ENCODE measurements at places on chromosomes 1 and 21. TPM values are rescaled to one million over a fixed set of nuclear protein-coding genes. Genes with fewer than 3 reads are reported as not detected.

Gene GPR37L1
- 0.25 TPM for total RNA-seq

Gene ACAP3
- 20.2 TPM for total RNA-seq

Gene PADI2
- 10.0 TPM for total RNA-seq

Gene WNT3A
- not detected for total RNA-seq

Gene CDCA8
- total RNA-seq, result 0.46 TPM

Gene TMEM269
- 0.18 TPM for total RNA-seq

Gene AJAP1
- 2.3 TPM for total RNA-seq

DNA sequence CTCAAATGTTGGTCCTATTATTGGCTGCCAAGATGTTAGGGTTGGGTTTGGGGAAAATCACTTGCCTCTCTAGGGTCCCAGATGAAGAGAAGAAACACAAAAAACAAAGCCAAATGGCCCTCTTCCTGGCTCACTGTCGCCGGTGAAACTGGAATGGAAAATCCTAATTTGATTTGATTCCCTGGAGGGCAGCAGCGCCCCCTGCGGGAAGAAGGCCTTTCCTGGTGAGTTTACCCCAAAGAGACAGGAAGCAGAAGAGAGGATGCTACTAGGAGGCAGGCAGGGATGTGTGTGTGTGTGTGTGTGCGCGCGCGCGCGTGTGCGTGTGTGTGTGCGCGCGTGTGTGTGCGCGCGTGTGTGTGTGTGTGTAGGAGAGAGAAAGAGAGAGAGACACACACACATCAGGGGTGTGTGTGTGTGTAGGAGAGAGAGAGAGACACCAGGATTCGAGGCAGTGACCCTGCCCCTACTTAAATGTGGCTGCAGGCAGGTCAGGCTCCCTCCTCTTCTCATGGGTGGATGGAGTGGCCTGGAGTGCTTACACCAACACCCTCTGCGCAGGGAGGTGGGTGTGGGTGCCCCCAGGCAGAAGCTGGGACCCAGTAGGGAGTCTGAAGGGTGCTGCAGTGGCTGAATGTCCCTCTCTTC is 3.1 kb upstream of the SELENON start:
- H3K27ac ChIP-seq, result no peak overlapping the region
- peaks cover 3% of the 10 kb centered on the region for H3K4me1 ChIP-seq
- no peaks in the 10 kb centered on the region for H3K27me3 ChIP-seq
- no peaks in the 10 kb centered on the region for H3K36me3 ChIP-seq

DNA sequence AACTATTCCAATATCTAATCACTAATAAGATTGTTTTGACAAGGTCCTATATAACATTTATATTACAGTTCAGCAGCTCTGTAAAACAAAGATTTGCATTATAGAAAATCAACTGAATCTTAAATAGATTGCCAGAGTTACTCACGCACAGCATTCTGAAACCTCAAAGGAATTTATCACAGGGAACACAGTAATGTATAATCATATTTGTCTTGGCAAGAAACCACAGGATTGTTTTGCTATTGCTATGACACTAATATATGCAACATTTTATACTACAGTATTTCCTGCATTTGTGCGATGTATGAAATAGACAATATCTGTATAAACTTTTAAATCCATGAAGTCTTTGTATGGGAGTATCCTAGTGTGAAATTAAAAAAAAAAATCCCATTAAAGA is 101.4 kb downstream of the PLPPR5 start:
- H3K36me3 ChIP-seq, result no peaks in the 10 kb centered on the region
- no peaks in the 10 kb centered on the region for H3K4me1 ChIP-seq
- H3K4me3 ChIP-seq, result no peak overlapping the region
- no peaks in the 10 kb centered on the region for H3K27me3 ChIP-seq

DNA sequence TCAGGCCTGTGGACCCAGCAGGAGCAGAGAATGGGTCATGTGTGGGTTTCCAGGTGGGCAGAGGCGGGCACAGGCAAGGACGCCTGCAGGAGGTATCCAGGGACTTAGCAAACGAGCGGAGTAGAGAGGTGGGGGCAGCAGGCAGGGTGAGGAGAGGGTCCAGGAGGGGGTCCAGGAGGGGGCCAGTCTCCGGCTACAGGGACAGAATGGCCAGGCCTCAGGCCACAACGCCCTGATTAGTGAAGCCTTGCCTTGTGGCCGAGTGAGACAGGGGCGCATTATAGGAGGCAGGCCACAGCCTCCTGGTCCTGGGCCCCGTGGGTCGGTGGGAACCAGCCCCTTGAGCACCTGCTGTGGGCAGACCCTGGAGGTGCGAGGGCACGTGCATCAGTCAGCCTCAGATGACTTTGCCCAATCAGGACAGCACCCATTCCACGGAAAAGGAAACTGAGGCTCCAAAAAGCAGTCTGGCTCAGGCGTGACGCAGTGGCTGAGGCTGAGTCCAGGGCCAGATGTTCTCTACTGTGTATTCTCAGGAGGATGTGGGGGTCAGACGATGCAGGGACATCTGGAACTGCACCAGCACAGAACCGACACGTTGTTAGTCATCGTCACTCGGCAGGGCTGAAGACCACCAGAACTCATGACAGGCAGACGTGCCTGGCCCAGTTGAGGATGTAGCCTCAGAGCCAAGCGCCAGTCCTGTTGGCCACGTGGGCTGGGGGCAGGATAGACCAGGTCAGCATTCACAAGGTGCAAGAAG is 113.7 kb downstream of the CRYAA start:
- no peak overlapping the region for H3K27ac ChIP-seq
- H3K27me3 ChIP-seq, result no peaks in the 10 kb centered on the region
- DNase-seq, result peak; percentile 34

DNA sequence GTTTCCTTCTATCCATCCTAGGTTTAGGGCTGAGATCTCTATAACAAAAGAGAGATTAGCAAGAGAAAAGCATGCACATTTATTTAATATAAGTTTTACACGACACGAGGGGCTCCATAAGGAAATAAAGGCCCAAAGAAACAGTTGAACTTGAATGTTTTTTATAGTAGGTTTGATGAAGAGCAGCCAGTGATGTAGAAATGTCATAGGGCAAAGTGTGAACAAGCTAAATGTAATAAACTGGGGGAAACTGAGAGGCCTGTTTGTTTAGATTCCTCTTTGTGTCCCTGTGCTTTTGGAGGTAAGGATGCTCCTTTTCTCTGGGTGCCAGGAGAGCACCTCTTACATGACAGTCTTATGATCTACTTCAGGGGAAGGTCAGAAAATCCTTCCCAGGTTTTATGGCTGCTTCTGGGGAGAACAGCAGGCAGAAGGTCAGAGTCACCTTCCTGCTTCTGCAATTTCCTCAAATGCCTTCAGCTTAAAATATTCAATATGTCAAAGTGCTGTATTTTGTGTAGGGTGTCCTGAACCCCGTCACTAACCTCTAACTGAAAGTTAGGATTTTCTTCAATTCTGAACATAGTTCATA is 9.5 kb upstream of the HORMAD1 start:
- no peak overlapping the region for H3K27ac ChIP-seq
- H3K27me3 ChIP-seq, result no peaks in the 10 kb centered on the region
- no peak for DNase-seq
- H3K4me3 ChIP-seq, result no peak overlapping the region
- no peaks in the 10 kb centered on the region for H3K36me3 ChIP-seq
- H3K4me1 ChIP-seq, result no peaks in the 10 kb centered on the region

- peak overlapping the region; percentile 51 for H3K27ac ChIP-seq
- H3K4me3 ChIP-seq, result no peak overlapping the region
- DNase-seq, result no peak
- H3K27me3 ChIP-seq, result no peaks in the 10 kb centered on the region
- no peaks in the 10 kb centered on the region for H3K36me3 ChIP-seq
Measured at GRCh38 chr1:94463765-94464330, 45.7 kb downstream of the ABCD3 start.

DNA sequence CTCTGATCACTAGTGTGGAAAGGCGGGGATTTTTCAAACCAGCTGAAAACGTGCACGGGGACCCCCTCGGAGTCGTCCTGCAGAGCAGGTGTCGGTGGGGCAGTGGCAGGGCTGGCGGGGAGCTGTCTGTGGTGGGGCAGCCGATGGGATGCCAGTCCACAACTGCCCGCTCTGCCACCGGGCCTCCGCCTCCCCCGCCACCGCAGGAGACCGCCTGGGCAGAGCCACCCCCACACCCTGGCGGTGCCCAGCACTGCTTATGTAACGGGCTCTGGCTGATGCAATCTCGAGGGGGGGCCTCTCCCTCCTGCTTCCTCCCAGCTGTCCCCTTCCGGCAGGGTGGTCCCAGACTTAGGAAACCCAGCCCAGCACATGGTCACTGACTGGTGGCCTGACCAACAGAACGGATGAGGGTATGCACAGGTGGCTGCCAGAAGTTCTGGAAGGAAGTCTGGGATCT is 9.3 kb downstream of the CHD5 start:
- DNase-seq, result no peak
- H3K4me3 ChIP-seq, result no peak overlapping the region
- H3K27ac ChIP-seq, result no peak overlapping the region

DNA sequence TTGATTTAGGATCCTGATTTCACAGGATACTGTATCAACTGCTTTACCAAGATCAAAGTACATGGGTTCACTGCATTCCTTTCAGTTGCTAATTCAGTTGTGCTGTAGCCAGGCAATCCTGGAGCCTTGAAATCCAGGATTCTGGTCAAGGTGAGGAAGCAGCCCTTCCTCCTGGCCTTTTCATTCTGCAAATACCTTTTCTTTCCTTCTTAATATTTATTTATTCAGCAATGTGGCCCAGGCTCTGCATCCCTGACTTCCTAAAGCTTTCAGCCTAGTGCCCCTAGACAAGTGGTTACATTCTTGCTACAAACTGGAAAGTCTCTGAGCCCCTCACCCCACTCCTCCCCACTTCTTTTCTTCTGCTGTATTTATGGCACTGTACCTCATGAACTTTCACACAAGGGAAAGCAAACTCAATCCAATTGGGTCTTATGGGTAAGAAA is 16.2 kb downstream of the LRRC8D start:
- peaks cover 5% of the 10 kb centered on the region for H3K4me1 ChIP-seq
- DNase-seq, result no peak
- no peak overlapping the region for H3K27ac ChIP-seq
- H3K4me3 ChIP-seq, result no peak overlapping the region
- no peaks in the 10 kb centered on the region for H3K27me3 ChIP-seq

- no peaks in the 10 kb centered on the region for H3K4me1 ChIP-seq
- no peak for DNase-seq
- H3K27me3 ChIP-seq, result no peaks in the 10 kb centered on the region
- H3K27ac ChIP-seq, result no peak overlapping the region
- H3K4me3 ChIP-seq, result no peak overlapping the region
Measured at GRCh38 chr1:230541306-230541705, 101.0 kb upstream of the COG2 start.

- H3K4me1 ChIP-seq, result no peaks in the 10 kb centered on the region
- no peak overlapping the region for H3K27ac ChIP-seq
- no peak overlapping the region for H3K4me3 ChIP-seq
- H3K36me3 ChIP-seq, result no peaks in the 10 kb centered on the region
- no peak for DNase-seq
Measured at GRCh38 chr1:199733125-199733524, 294.4 kb upstream of the NR5A2 start.
